ENCODE measurements at places on chromosomes 11 and 22. TPM values are rescaled to one million over a fixed set of nuclear protein-coding genes. Genes with fewer than 3 reads are reported as not detected.

Gene SCT
- polyA plus RNA-seq = not detected

Gene ACRV1
- not detected for polyA plus RNA-seq

Gene CARNS1
- polyA plus RNA-seq = 0.12 TPM

Gene ACR
- polyA plus RNA-seq = 0.07 TPM

Gene MRGPRE
- not detected for polyA plus RNA-seq

Gene KCNK7
- polyA plus RNA-seq = 0.32 TPM

Gene RFPL2
- polyA plus RNA-seq = 0.07 TPM

Gene KCNJ11
- 1.1 TPM for polyA plus RNA-seq

Gene GGTLC2
- not detected for polyA plus RNA-seq

Gene MMP7
- polyA plus RNA-seq = 1.8 TPM

Gene IGF2
- 125 TPM for polyA plus RNA-seq

Gene SCUBE2
- polyA plus RNA-seq = 0.42 TPM

Gene FZD4
- 4.9 TPM for polyA plus RNA-seq

Gene SLC25A18
- 72.0 TPM for polyA plus RNA-seq

Gene NLRP10
- polyA plus RNA-seq = not detected

Gene SLC5A1
- polyA plus RNA-seq = 1.0 TPM

Gene BIRC3
- 1.9 TPM for polyA plus RNA-seq

Gene BTG4
- polyA plus RNA-seq = not detected

Gene SERPING1
- polyA plus RNA-seq = 2,487 TPM

Gene NXPE2
- polyA plus RNA-seq = not detected

Gene MS4A7
- polyA plus RNA-seq = 16.3 TPM

Gene CECR2
- polyA plus RNA-seq = 1.8 TPM

Gene SMIM35
- polyA plus RNA-seq = not detected

All from liver (tissue), 10 donors.